ENCODE measurements at places on chromosomes 6 and 20.

DNA sequence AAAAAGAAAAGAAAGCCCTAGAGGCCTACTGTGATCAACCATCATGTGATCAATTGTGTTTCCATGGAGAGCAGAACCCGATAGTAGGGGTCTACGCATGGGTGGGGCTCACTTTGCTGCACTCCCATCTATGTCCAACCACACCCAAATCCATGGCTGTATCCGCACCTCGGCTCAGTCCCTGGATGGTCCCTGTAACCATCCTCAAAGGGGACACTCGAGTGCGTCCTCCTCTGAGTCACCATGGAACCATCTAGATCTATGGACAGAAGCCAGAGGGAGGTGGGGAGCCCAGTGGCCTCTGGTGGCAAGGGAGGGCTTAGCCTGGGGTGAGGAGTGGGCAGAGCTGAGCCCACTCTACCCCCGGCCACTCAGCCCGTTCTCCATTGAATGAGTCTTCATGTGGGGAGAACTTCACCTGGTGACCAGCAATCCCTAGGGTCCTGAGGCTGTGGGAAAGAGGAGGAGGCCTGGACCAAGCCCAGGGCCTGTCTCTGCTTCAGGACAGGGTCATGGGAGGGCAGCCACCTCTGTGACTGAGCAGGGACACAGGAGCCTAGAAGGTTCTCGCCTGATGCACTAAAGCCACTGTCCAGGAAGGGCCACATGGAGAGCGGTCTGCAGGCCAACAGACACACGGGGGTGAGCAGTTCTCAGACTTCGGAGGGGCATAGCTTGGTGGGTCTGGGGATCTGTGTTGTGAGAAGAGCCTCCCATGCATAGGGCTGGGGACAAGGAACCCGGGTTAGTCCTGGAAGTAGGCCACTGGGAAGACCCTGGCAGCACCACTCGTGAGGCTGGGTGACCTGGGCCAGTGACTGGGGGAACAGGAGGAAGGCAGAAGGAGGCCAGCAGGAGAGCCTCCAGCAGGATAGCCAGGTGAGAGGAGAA lies 19.3 kb downstream of the RAET1L start:
- DNase-seq, result no peak

- DNase-seq, result no peak
Measured at GRCh38 chr20:63706027-63706695, 1.6 kb downstream of the ARFRP1 start.

DNA sequence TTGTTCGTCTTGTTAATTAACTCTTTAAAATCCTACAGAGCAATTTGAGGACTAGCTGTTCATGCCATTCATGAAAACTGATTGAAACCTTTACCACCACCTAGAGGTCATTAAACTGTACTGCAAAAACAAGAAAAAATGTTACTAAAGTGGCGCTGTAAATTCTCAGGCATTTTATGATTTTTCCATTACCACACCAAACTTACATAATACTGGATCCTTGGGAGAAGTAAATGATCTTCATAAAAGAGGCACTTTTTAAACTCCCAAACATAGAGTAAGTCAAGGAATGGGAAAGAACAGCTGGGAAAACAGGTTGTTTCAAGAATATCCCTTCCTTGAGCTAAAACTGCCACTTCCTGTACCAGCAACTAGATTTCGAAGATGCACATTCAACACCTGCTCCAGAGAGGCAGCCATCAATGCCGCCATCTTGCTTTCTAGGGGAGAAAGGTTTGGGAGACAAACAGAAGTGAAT lies 54.3 kb downstream of the MYLIP start:
- peak; percentile 45 for DNase-seq

DNA sequence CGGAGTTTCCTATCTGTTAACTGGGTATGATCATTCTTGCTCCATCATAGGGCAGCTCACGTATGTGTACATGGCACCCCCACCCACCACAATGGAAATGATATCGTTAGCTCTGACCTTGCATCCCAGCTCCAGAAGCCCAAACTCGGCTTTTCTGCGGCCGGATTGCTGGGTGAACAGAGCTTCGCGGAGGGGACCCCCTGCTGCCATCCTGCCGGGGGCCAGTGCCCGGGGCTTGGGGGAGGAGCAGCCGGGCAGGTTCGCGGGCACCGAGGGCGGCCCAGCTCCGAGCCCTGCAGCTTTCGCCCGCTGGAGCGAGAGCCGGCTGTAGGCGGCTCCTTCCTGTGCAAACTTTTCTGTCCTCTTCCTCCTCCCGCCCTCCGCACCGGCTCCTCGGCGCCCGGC lies 24.9 kb upstream of the FUCA2 start:
- DNase-seq, result no peak

DNA sequence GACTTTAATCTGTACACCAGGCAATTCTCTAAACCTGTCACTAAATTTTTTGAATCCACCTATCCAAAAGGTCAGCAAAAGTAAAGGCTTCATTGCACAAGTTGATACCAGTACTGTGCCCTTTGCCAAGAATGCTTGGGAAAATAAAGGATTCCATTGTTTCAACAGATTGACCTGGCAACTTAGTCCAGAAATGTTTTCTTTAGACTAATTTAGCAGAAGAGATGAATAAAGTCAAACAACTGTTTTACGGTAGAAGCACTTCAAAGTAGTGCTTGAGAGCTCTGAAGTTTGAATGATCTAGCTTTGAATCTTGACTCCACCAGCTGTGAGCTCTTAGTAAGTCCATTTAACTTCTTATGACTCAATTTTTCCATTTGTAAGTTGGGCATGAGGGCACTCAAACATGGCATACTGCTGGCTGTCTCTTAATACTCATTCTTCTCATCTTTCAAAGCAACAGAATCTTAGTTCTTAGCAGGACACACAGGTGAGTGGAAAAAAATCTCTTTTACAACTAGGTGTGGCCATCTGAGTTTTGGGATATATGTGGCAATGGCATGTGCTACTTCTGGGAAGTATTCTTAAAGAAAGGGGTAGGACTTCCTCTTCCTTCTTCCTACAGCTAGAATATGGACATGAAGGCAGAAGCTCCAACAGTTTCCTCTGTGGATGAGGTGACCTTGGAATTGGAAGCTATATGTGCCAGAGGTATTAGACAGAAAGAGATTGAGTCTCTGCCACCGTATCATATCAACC lies 55.9 kb upstream of the LOC128125822 start:
- DNase-seq, result no peak

- no peak for DNase-seq
Measured at GRCh38 chr20:59804347-59804746, 129.1 kb downstream of the SYCP2 start.

- no peak for DNase-seq
Measured at GRCh38 chr20:40275738-40276137, 413.3 kb downstream of the MAFB start.

DNA sequence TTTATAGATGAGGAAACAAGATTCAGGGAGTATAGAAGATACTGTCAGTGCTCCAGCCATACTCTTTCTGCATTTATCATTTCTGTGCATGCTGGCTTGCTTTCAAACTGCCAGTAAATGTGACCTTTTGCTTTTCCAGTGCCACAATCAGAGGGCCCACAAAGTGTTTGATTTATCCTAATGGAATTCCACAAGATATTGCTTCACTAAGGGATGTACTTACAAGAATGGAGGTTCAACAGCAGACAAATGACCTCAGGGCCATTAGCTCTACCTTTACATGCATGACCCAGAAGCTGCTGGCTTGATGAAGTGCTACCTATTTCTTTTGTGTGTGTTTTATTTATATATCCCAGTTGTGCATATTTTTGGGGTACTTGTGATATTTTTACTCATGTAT lies 171.5 kb upstream of the GRIK2 start:
- no peak for DNase-seq

DNA sequence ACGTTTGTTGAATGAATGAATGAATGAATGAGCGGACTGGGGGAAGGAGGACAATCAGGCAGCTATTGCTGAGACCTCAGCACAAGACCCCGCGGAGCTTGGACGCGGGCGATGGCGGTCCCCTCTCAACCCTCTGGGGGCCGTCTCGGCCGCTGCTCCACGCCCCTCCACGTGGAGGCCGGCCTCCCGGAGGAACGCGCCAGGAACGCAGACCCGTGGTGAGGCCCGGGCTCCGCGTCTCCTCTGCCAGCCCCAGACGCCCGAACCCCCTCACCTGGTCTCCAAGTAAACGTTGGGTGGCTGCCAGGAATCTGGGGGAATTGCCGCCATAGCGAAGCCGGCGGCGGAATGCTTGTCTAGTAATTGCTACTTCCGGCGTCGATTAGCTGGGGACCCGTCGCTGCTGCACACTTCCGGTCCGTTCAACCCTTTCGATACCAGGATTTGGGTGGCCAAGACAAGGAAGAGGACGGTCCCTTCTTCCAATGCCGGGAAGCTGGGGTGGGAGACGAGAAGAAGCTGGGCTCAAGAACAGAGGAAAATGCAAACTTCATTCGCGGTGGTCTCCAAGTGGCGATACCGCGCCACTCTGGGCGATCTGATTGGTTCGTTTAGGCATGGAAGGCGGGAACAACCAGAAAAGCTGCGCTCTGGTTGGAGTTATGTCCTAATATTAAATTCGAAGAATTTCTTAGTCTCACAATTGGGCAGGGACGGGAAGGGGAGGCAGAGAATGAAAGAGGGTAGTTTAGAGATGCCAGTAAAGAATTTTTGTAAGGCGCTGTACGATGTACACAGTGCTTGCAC lies at the start of gene PPIL1:
Gene PPIL1 (minus strand): TSS at position 361 of the 807 bp plus-strand sequence. CDS start 31 bp downstream, at position 330.
- DNase-seq, result peak; percentile 100
